ENCODE measurements at places on chromosomes 5 and 9.

GRCh38 chr9:5841771-5842573, 9.1 kb upstream of the ERMP1 start:
- DNase-seq, result peak; percentile 24

GRCh38 chr9:37953206-37953774, 49.4 kb upstream of the SLC25A51 start:
- DNase-seq, result no peak

DNA sequence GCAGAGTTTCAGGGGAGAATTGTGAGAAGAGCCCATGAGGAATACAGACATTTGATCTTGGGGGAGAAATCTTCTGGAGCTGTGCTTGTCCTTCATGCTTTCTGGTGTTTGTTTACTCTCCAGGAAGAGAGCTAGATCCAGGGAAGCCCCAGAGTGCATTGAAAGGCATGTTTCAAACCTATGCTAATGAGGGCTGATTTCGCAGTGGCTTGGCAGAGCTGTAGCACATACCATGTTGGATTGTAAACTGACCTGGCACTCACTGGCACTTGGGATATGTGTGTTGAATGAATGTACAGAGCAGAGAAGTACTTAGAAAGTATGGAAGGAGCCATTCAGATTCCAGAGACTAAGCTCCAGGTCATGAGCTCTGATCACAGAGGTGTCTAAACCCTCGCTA, 30.9 kb downstream of the TNFSF8 start:
- no peak for DNase-seq

DNA sequence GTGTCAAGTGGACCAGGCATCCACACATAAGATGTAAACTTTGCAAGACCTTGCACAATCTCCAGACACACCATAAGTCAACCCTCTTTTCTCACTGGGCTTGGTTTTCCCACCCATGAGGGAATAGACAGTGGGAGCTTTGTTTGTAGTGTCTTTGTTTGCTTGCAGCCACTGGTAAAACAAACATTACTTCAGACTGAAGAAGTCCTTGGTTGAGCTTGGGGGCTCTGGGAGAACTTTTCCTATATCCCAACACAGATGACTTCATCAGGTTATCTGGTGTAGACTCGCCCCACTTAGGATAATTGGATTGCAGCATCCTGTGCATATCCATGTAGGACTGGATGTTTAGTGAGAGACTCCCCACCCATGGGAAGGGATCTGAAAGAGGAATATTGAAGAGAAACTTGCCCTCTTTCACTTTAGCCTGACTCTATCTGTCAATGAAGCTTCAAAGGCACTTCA, 11.5 kb upstream of the ADGRV1 start:
- DNase-seq, result no peak

GRCh38 chr5:135095052-135095715, 61.2 kb upstream of the PITX1 start:
- DNase-seq, result no peak
